ENCODE measurements at places on chromosomes 1 and 21.

DNA sequence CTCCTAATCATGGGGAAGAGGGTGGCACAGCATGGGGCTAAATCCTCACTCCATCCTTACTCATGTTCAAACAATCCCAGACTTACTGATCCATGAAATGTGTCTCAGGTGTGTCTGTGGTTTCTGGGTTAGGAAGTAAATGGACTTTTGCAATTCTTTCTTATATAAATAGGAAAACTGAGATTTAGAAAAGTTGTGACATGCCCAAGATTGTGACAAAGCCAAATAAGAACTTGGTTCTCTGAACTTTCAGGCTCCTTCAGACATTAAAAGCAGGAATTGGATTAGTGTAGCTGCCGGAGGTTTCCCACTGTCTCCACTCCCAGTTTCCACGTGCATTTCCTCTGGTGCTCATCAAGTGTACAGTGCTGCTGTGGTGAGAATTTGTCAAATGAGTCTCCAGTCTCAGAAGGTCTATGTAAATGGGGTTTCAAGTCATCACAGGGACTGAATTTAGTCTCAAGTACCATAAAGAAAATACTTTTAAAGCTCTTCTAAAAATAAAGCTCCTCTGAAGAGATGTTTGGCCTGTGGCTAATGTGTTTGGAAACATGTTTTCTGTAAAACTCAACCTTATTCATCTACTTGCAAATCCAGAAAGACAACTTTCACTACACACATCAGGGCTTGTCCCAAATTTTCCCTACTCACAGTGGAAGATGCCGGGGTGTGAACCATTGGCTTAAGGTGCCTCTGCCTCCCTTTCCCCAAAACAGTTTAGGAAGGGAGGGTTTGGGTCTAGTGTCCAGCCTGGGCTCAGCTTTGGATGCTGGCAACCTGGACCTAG, 115.2 kb downstream of the NGF start:
- no peak for DNase-seq

- no peak for DNase-seq
These were observed 59.2 kb upstream of the SPAG17 start for GRCh38 chr1:118244194-118244593.

DNA sequence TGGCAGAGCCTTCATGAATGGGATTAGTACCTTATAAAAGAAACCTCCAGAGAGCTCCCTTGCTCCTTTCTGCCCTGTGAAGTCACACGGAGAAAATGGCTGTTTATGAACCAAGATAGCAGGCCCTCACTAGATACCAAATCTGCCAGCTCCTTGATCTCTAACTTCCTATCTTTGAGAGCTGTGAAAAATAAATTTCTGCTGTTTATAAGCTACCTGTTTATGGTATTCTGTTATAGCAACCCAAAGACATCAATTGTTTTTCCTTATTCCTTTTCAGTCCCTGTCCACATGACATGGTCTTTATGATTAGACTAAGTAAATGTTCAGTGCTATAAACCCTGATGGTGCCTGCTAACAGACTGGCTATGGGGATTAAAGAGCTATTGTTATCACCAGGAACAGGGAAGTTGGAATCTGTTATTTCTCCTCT, 9.7 kb upstream of the STIL start:
- no peak for DNase-seq

DNA sequence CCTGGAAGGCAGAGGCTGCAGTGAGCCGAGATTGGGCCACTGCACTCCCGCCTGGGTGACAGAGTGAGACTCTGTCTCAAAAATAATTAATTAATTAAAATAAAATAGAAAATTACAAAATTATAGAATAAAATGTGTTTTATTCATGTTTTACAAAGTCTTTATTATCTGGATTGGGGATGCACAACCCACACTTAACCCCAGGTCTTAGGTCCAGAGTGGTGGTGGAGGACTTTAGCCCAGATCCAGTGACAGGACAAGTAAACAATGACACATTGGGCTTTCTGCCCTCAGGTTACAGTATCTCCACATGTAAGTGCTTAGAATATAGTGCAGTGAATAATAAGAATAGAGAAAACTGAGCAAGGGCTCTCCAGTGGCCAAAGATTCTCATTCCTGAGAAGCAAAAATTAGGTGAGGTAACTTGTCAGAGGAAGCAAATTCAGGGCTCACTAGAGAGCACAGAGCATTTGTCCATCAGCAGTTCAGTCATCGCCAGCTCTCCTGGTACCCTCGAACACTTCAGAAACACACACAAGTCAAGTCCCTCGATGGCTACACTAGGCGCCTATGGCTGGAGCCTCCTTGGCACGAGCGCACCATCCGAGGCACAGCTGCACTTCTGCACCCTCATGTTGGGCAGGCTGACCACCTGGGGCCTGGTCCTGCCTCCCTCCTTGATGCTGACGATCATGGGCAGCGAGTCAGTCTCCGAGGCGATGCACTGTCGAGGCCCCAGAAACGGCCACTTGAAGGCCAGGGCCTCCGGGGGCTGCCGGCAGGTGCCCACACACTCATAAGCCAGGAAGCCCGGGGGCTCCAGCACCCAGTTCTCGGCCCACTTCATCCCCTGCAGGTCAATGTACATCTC, 2.6 kb downstream of the LEFTY1 start:
- no peak for DNase-seq

GRCh38 chr1:117793413-117793812, 136.0 kb downstream of the GDAP2 start:
- no peak for DNase-seq

- no peak for DNase-seq
These were observed 3.8 kb downstream of the DDX59 start for GRCh38 chr1:200665861-200666260.
